ENCODE measurements at places on chromosomes 7 and 10.

GRCh38 chr7:43071604-43072003 is 40.8 kb upstream of the HECW1 start:
- DNase-seq, result no peak

DNA sequence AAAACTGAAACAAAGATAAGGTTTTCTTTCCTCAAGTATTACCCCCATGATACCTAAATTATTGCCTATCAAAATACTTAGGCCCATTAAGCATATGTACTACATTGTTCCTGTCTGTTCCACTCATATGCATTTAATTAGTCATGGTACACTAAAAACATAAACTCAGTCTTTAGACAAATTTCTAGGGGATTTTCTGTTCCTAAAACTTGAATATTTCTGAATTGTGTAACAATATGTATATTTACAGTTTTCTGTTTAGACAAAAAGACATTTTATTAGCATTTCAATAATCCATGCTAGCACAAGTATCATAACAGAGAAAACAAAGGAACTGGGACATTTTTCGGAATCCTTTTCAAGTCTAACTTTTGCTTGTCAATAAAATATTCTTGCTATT is 234.2 kb downstream of the CRPPA start:
- DNase-seq, result no peak

- no peak for DNase-seq
Observed at GRCh38 chr10:114607358-114607998, 50.6 kb downstream of the ABLIM1 start.

DNA sequence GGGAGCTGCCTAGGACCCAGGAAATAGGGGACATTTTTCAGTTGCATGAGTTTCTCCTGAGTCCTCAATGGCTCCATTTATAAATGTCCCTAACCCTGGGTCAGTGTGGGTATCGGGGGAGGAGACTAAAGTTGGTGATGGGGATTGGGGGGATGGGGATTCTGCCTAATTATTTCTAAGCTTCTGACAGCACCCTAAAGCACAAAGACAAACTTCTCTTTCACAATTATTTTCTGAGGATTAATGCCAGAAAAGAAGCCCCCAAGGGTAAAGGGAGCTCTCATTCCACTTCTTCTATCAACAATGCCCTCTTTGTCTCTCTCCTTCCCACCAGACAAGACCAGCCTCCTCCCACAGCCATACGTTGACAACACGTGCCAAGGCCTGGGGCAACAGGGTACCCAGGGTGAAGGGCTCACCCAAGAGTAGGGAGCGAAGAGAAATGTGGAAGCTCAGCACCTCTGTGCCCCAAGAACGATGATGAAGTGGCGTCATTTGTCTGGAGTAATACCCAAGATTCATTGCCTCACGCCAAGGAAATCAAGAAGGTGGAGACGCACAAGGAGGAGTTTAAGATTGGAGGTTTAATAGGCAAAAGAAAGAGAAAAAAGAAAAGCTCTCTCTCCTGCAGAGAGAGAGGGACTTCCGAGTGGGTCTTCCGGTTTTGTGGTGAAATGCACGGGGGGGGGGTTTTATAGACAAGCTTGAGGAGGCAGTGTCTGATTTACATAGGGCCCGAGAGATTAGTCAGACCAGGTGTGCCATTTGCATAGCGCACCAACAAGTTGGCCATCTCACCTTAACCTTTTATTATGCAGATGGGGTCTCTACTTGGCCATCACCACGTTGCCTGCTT is 14.4 kb upstream of the GJC3 start:
- DNase-seq, result no peak

DNA sequence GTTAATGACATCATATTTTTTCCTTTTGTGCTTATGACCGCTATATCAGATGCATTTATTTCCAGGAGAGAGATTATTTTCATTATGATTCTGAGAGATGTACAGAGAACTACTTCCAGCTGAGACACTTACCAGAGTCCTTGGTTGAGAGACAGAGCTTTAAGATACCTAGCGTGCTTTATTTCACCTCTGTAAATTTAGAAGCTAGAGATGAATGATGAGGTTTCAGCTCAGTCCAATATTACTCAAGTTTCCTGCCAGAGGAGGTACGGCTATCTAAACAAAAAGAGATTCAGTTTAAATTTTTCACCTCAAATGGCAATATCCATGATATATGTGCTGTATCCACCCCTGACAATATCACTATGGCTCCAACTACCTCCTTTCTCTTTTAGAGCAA is 182.6 kb upstream of the FAM3C start:
- no peak for DNase-seq

DNA sequence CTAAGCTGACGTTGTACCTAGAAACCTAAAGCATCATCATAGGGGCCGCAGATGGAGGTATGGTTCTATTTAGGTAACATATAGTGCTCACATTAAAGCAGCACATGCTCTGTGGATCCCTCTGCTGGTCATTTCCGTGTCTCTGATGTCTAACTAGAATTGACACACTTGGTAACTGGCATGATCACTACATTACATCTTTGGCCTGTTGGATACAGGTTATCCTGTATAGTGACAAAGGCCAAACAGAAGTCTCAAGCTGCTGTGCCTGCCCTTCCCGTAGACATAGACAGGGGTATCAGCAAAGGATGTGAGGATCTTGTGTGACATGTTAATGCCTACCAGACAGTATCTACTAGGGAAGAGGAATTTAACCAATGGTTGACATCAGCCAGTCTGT is 51.2 kb downstream of the KIF5B start:
- DNase-seq, result peak; percentile 61
